ENCODE measurements at places on chromosomes 4 and X. TPM values are rescaled to one million over a fixed set of nuclear protein-coding genes. Genes with fewer than 3 reads are reported as not detected.

Gene LRCH2
- not detected for total RNA-seq

- no peak for DNase-seq
Measured at GRCh38 chr4:8009710-8010511, 70.2 kb upstream of the AFAP1 start.

DNA sequence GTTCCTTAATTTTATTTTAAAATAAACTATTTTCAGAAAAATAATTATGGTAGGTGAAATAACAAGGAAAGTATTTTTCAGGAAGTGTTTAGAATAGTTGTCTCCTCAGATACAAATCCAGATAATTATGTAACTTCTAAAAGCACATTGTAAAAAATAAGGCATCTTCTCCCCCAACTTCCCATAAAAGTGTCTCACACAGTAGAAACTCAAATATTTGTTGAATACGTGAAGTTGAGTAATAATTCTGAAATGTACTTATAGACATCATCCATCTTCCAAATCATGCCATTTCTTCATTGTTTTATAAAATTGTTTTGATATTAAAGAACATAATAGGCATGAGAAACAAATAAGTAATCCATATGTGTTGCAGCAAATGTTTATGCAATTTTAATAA is 18.0 kb downstream of the SHISA3 start:
- DNase-seq = no peak

Gene CT45A5
- not detected for total RNA-seq

Gene CCDC149
- 0.25 TPM for total RNA-seq

- DNase-seq = no peak
Measured at GRCh38 chr4:62168681-62169080, 968.6 kb downstream of the ADGRL3 start.

- no peak for DNase-seq
Measured at GRCh38 chr4:13159041-13159620, 325.0 kb downstream of the RAB28 start.

GRCh38 chr4:1765409-1766072 is 27.6 kb upstream of the FGFR3 start:
- no peak for DNase-seq

DNA sequence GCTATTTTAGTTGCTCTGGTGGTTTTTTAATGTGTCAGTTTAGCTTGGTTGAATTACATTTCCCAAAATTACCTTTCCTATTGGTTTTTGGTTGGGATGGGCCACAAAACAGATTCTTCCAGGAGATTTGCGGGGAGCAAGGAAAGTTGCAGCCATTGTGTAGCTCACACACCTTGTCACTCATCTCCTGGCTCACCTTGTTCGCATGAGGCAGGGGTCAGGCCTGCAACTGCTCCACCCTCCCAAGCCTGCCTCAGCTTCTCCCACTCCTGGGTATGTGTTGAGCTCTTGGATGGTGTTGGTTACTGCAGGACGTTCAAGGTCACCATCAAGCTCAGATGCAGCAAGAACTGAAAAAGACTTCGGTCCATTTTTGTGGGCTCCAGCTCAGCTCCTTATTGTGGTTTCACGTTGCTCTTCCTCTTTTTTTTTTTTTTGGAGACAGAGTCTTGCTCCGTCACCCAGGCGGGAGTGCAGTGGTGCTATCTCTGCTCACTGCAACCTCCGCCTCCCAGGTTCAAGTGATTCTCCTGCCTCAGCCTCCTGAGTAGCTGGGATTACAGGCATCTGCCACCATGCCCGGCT is 95.6 kb upstream of the METTL14 start:
- DNase-seq = no peak

- no peak for DNase-seq
Measured at GRCh38 chrX:150352581-150352980, 10.5 kb upstream of the MAMLD1 start.

Gene OCRL
- total RNA-seq = 4.0 TPM

- no peak for DNase-seq
Measured at GRCh38 chr4:189177130-189177529, 763.5 kb upstream of the FRG1 start.

DNA sequence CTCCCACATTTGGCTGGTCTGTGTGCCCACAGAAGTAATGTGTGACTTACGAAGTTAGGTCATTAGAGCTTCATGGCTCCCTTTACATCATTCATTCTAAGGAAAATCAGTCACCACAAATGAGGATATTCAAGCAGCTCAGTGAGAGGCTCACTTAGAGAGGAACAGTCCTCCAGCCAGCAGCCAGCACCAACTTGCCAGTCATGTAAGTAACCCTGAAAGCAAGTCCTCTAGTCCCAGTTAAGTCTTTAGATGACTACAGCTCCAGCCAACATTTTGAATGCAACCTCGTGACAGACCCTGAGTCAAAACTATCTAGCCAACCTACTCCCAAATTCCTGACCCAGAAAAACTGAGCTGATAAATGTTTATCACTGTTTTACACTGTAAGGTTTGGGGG is 71.3 kb downstream of the LRBA start:
- DNase-seq = no peak

Gene UGT2B11
- not detected for total RNA-seq

Data from CD4-positive, alpha-beta T cell (primary cell).